Retina (tissue), 1 donor: ENCODE measurements at places on chromosomes 2 and 18.

DNA sequence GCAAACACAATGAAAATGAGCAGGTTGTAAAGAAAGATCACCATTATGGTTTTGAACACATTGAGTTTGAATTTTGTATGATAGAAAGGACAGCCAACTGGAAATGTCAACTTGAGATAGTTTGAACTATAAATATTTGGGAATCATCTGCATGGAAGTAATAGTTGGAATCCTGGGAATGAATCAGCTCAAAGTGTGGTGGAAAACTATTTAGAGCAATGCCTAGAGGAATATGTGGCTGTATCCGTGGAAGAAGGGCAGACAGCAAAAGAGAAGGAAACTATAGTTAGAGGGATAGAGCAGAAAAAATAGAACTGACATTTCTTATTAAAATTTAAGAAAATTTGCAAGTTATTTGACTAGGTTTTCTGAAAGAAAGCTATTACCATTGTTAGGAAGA, 112.5 kb upstream of the OTX1 start:
- DNase-seq = no peak

- DNase-seq = no peak
Observed at GRCh38 chr2:235232449-235233433, 261.1 kb upstream of the AGAP1 start.

GRCh38 chr2:5339473-5339872, 352.7 kb upstream of the SOX11 start:
- DNase-seq = no peak

DNA sequence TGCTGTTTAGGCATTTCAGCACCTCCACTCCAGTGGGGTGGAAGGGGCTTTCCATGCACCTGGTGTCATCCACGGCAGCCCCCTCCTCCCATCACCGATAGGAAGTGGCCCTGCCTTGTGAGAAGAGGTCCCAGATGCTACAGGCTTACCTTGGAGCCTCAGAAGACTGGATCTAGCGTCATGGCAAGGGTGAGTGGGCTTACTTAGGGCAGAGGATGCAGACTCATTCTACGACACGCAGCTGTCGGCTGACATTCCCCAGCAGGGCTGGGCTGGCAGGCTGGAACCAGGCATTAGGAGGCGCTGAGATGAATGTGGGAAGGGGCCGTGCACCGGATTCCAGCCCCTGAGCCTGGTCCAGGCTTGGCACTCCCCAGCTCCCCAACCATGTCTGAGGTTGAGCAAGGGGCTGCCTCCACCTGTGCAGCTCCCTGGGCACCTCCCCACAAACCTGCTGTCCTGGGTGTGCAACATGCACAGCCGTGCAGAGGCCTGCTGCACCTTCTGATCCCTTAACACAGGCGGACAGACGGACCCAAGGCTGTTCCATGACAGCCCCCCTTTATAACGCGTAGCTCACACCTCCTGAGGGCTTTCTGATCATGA, 1.7 kb upstream of the PRLH start:
- no peak for DNase-seq

DNA sequence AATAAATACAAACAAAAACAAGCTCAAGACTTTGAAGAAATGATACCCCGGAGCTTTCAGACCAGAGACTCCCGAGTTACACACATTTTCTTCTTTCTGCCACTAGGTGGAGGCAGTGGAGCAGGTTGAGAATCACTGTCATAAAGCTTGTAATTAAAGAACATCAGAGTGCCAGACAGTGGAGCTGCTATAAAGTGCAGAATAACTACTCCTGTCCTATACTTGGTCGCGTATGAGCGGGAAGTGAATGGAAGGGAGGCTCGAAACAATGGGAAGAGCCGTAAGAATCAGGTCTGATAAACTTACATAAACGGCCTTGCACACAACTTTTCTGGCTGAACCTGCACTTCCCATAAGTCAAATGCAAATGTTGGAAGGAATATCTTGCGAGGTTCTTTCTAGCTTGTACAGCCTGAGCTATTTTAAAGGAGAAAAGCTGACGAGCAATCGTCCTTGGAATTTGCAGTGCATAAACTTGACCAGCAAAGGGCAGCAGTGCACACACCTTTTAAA, 189.0 kb downstream of the RPIA start:
- peak; percentile 59 for DNase-seq

DNA sequence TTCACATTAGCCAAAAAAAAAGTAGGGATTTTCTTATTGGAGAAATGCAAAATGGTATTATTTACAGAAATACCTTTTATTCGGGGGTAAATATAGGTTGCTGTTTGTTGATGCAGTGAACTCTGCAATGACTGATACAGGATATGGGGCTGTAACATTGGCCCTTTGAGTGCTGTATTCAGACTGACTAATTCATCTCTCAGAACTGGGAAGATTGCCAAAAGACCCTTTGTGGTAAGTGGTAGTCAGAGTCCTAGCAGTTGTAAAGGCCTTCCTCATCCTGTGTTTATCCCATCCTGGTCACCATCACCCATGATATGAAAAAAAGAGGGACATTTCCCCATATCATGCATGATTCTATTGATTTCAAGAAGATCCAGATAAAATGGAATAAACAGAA, 14.0 kb upstream of the DCC start:
- no peak for DNase-seq

DNA sequence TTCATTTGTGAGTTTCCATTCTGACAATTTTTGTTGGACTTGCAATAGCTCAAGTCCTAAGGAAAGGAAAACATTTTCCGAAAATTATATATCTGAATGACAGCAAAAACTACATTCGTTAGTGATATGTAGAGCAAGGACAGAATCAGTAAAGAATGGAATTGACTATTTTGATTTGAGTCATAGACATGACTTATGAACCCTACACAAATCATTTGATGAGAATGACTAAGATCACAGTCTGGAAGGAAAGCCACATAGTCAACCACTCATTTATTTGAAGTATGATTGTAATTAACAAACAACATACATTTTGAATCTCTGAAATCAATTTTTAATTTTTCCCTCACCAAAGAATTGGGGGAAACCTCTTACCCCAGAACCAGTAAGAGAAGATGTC, 231.6 kb upstream of the CRIM1 start:
- no peak for DNase-seq
